ENCODE measurements at places on chromosomes 7 and 10.

DNA sequence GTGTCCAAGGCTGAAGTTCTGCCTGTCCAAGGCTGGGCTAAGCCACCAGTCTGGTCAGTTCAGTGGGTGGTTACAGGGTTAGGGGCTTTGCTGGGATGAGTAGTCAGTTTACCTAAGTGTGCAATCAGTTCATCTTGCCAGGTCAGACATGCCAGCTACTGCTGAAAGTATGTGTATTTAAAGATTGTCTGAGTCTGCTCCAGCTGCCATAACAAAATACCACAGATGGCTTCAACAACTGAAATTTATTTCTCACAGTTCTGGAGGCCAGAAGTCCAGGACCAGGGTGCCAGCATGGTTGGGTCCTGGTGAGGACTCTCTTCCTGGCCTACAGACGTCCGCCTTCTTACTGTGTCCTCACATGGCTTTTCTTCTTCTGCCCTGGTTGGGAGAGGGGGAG is 52.4 kb upstream of the TNS3 start:
- DNase-seq = no peak

DNA sequence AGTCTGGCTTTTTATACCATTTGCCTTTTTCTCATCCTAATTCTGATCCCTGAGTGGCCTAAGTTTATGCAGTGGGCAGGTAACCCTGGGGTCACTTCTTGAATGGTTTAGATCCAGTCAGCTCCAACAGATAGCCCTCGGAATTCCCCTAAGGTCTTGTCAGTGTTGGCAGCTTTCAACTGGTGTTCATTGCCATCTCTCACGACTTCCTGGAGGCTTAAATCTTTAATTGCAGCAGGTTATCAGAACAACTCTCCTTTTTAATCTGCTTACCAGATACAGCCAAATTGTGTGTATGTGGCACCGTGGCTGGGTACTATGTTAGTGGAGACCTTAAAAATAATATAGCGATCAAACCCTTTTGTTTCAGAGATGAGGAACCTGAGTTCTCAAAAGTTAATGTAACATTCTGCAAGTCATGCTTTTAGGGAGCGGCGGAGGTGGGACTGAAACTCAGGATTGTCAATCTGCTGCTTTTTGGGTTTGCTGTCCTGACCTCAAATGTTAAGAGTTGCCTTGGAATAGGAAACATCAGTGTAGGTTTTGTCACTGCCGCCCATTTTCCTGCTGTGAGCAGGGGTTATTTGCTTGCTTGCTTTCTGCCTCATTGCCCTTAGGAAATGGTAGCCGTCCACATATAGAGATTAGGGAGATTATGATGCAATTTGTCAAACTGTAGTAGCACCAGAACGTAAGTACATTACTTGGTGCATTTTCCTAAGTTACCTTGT is 818 bp downstream of the DLD start:
- no peak for DNase-seq

DNA sequence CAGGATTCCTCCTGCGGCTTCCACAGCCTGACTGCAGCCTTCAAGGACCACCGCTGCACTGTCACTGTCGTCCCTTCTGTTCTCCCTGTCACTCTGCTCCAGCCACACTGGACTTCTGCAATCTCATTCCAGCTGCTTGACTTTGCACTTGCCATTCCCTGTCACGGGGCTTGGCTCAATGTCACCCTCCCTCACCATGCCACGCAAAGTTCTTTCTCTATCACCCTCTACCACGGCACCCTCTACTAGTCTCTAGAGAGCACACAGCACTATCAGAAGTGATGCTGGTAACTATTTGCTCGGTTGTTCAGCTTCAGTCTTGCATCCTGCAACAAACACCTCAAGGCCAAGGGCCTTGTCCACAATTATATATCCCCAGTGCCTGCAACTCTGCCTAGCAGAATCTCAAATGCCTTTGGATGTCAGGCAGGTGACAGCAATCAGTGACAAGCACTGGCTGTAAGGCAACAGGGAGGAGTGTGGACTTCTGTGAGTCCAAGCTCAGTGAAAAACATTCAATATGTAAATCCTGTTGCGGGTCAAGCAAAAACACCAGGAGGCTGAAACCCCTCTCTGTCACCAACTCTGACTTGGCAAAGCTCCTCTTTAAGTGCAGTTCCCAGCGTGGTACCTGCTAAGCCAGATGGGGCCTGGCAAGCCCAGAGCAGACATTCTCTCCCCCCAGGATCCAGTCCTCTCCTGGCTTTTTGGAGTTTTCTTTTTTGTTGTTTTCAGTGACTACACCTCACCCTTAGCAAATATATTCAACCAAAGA is 259.9 kb downstream of the FGFR2 start:
- DNase-seq = no peak

DNA sequence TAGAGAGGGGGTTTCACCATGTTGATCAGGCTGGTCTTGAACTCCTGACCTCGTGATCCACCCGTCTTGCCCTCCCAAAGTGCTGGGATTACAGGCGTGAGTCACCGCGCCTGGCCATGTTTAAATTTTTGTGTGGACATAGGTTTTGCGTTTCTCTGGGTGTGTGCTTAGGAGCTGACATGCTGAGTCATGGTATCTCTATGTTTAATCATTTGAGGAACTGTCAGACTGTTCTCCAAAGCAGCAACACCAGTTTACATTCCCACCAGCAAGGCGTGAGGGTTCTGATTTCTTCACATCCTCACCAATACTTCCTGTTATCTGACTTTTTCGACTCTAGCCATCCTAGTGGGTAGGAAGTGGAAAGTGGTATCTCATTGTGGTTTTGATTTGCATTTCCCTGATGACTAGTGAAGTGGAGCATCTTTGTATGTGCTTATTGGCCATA is 153.7 kb downstream of the DNAJB6 start:
- no peak for DNase-seq

DNA sequence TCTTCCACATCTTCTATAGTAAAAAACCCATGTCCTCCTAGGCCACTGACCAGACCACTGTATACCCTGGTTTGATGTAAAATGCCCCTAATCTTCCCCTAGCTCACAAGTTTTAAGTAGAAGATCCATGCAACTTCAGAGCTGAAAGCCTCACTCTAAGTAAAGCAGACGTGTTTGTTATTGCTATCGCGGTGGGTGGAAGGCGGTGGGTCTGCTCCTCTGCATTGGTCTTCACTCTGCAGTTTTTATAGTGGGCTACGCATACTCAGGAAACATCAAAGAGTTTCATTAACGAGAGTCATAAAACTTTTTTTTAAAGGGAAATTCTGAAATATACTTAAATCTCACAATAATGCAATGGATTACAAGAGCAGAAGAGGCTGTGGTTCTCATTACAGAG is 91.7 kb downstream of the ATE1 start:
- no peak for DNase-seq

DNA sequence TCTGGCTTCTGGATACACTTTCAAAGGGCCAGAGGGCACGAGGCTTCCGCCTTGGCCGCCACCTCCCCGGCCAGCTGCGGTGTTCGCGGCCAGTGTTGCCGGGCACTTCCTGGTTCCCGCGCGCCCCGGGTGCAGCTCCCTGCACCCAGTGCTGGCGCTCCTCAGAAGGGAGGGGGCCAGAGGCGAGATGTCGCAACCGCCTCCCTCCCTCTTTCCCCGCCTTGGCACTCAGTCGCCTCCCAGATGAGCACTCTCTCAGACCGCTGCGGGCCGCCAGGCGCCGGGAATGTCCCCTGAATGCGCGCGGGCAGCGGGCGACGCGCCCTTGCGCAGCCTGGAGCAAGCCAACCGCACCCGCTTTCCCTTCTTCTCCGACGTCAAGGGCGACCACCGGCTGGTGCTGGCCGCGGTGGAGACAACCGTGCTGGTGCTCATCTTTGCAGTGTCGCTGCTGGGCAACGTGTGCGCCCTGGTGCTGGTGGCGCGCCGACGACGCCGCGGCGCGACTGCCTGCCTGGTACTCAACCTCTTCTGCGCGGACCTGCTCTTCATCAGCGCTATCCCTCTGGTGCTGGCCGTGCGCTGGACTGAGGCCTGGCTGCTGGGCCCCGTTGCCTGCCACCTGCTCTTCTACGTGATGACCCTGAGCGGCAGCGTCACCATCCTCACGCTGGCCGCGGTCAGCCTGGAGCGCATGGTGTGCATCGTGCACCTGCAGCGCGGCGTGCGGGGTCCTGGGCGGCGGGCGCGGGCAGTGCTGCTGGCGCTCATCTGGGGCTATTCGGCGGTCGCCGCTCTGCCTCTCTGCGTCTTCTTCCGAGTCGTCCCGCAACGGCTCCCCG is at the start of gene FFAR4:
Gene FFAR4, plus strand, starts transcription at position 231 of the 842 bp plus-strand sequence. Its CDS starts 56 bp downstream, at position 287.
- DNase-seq = no peak

DNA sequence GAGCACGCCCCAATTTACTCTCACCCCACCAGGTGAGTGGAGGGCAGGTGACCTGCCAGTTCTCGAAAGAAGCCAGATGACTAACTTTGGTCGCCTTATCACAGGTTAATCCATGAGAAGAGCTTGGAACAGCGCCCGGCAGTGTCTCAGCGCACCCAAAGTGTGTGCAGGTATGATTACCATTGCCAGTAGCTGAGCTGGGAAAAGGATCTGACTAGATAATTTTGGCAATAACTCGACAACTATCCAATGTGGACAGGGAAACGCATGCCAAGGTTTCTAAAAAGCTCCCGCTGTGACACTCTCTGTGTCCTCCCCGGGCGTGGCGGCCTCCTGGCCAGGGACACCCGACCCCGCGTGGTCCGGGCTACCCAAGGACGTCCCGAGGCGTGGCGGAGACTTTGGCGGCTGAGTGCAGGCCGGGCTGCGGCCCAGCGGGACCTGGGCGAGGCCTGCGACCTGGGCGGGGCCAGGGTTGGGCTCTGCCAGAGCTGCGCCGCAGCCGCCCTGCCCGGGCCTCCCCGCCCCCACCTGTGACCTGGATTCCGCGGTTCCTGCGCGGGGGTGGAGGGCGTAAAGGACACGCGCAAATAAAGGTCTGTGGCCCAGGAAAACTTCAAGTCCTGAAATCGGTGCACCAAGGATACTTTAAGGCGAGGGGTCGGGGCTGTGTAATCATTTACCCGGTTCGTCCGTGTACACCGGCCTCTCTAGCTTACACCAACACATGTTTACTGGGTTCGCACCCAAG is 13.7 kb upstream of the WAPL start:
- no peak for DNase-seq

- no peak for DNase-seq
Measured at GRCh38 chr10:93406364-93407145, 75.6 kb downstream of the MYOF start.

GRCh38 chr10:62817766-62818425 is 1.7 kb upstream of the EGR2 start:
- DNase-seq = no peak

GRCh38 chr10:26642896-26643653 is 54.4 kb upstream of the PDSS1 start:
- no peak for DNase-seq

DNA sequence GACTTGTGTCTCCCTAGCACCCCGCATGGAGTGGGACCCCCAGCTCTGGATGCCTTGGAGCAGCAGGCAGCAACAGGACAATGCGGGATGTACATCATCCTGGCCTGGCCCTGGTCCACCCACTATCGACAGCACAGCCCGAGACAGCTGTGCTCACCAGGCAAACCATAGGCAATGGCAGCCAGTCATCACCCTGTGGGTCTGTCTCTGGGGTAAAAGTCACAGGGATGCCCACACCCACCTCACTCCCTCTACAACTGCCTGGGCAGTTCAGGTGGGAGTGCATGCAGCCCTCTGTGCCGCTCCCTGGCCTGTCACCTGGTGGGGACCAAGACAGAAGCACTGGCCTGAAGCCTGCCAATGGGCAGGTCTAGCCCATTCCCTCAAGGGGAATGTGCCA is 147.8 kb downstream of the GRID1 start:
- DNase-seq = no peak

DNA sequence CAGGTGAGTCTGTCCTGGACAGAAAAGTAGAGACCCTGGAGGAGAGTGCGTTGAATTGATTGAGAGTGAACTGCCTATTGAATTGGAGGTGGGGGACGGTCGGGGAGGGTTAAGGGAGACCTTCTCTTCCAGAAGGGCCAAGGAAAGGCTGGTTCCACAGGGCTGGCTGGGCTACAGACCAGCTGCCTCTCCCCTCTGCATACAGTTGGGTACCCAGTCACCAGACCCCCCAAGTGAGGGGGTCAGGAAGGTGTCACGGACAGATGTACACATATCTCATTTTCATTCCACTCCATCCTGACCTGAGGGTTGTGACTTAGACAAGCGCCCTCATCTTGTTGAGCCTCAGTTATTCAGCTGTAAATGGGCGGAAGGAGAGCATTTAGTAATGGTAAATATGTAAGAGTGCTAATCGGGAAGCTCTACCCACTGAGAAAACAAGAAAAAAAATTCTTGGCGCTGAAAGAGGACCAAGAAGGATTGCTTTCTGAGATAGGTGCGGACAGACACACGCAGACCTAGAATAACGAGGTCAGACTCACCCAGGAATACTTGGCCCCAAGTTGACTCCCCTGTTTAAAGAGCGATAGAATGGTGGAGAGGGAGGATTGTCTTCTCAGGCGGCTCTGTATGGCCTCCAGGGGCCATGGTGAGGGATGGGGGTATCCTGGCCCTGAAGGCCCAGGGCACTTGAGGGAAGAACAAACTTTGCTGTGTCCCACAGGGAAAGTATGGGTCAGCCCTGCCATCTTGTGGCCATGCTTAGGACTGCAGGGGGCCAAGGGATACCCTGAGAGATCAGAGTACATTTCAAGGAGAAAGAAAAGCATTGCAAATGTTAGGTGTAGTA is 7.2 kb upstream of the MBL2 start:
- DNase-seq = no peak

DNA sequence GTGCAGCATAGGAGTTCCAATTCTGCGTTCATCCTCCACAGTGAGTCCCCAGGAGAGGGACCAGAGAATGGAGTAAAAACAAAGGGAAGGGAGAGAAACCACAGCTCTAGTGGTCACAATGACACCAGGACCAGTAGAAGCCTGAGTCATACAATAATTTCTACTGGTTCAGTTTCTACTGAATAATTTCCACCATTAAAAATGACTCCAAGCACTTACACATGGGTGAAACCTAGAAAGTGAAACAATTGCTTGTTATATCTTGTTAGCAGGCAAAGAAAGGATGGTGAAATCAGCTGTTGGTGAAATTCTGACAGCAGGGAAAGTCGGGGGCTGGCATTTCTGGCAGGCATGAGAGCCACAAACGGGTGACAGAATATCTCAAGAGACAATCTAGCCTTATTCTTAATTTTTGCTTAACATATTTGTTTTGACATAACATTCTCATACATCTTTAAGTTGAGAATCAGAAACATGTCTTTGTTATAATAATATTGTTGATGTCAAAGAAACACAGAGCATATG is 1065.8 kb upstream of the C7orf33 start:
- DNase-seq = no peak

DNA sequence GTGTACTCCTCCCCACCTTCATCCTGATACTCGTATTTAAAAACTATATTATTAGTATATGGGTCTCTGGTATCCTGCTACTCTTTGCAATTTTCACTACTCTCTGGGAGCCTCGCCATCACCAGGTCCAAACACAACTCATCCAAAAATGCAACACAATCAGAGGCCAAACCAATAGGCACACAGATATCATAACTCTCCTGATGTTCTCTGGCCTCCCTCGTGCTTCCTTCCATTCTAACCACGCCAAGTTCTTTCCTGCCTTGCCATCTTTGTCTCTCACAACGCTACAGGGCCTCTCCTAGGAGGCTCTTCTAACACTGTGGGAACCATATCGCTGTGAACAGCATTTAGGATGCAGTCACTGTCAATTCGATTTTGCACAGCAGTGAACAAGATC is 7.3 kb downstream of the RHEB start:
- no peak for DNase-seq

- no peak for DNase-seq
Measured at GRCh38 chr10:35503578-35503977, 101.6 kb upstream of the GJD4 start.

GRCh38 chr7:55502858-55503440 is 69.4 kb downstream of the VOPP1 start:
- no peak for DNase-seq

Data from glomerular endothelial cell (primary cell).